ENCODE measurements at places on chromosomes 1 and 21. TPM values are rescaled to one million over a fixed set of nuclear protein-coding genes. Genes with fewer than 3 reads are reported as not detected.

GRCh38 chr1:223323491-223324484 lies 40.2 kb downstream of the SUSD4 start:
- no peak overlapping the region for H3K27ac ChIP-seq
- no peaks in the 10 kb centered on the region for H3K27me3 ChIP-seq
- no peaks in the 10 kb centered on the region for H3K36me3 ChIP-seq
- no peaks in the 10 kb centered on the region for H3K4me1 ChIP-seq

- no peak overlapping the region for H3K27ac ChIP-seq
- DNase-seq, result no peak
- H3K4me1 ChIP-seq, result peaks cover 13% of the 10 kb centered on the region
Observed at GRCh38 chr21:32132881-32133280, 146.0 kb downstream of the MIS18A start.

DNA sequence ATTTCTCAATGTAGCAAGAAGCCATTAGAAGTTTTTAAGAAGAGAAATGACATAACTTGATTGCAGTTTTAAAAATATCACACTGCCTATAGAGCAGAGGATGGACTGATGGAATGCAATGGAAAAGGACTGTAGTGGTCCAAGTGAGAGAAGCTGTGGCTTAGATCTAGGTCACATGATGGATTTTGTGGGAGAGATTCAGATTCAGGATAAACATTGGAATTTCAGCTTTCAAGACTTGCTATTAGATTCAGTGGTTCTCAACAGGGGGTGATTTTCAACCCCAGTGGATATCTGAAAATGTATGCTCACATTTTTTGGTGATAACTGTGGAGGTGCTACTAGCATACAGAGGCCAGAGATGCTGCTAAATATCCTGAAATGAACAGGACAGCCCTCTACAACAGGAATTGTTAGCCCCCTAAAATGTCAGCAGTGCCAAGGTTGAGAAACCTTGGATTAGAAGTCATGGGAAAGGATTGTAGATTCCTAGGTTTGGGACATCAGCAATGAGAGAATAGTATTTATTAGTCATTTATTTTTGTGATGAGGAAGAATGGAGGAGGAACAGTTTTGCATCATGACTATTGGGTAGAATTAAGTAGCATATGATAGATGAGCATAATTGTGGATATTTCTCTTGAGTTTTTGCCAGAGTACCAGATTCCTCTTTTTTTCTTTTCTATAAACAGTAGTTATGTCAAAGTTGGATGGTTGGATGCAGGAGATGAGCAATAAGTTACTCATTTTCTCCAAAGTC lies 30.1 kb upstream of the KCNK2 start:
- no peak overlapping the region for H3K4me3 ChIP-seq
- no peaks in the 10 kb centered on the region for H3K27me3 ChIP-seq
- DNase-seq, result no peak

DNA sequence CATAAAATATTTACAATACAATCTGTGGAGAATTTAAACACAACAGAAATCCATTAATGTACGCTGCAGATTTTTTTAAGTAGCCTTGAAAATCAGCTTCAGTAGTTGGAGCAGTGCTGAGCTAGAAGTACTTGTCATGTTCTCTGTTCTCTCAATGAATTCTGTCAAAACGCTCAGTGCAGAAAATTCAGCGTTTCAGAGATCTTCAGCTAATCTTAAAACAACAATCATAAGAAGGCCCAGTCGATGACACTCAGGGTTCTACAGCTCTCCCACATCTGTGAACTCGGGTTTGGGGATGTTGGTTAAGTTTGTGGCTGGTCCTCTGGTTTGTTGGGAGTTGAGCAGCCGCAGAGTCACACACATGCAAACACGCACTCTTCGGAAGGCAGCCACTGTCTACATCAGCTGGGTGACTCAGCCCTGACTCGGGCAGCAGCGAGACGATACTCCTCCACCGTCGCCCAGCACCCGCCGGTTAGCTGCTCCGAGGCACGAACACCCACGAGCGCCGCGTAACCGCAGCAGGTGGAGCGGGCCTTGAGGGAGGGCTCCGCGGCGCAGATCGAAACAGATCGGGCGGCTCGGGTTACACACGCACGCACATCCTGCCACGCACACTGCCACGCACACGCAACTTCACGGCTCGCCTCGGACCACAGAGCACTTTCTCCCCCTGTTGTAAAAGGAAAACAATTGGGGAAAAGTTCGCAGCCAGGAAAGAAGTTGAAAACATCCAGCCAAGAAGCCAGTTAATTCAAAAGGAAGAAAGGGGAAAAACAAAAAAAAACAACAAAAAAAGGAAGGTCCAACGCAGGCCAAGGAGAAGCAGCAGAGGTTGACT lies 161.2 kb downstream of the RUNX1 start:
- peak overlapping the region; percentile 50 for H3K4me3 ChIP-seq
- H3K27me3 ChIP-seq, result no peaks in the 10 kb centered on the region
- no peaks in the 10 kb centered on the region for H3K36me3 ChIP-seq
- peak overlapping the region; percentile 94 for H3K27ac ChIP-seq
- H3K4me1 ChIP-seq, result peaks cover 27% of the 10 kb centered on the region
- DNase-seq, result no peak

DNA sequence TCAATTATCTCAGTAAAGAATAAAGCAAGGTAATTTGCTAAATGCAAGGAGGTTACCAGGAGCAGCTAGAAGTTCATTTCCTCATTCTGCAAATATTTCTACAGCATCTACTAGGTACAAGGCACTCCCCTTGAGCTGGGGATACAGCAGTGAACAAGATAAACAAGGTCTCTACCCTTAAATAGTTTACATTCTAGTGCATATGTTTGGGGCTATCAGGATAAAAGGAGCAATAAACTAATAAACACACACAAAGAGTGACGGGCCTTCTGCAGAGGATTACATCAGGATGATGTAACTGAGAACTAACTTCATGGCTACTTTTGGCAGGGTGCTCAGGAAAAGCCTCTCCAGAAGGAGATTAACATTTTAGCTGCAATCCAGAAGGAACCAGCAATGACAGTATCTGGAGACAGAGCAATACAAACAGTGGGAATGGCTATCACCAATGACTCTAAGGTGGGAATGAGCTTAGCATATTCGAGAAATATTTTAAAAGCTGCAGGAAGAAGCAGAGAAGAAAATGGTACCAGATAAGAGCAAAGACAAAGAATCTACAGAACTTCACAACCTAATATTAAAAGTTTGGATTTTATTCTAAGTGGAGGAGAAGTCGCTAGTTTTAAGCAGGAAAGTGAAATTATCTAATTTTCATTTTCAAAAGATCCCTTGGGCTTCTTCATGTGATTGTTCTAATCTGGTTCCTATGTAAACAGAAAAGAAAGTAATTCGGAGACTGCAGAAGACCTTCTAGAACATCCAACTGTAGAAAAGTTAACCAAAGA lies 25.8 kb downstream of the TP53BP2 start:
- H3K27me3 ChIP-seq, result no peaks in the 10 kb centered on the region
- no peak for DNase-seq
- peaks cover 6% of the 10 kb centered on the region for H3K4me1 ChIP-seq
- H3K4me3 ChIP-seq, result no peak overlapping the region
- H3K36me3 ChIP-seq, result peaks cover 7% of the 10 kb centered on the region
- peak overlapping the region; percentile 53 for H3K27ac ChIP-seq

LAD1 gene
- total RNA-seq, result 17.8 TPM

RWDD3 gene
- total RNA-seq, result 18.5 TPM

OR2G6 gene
- not detected for total RNA-seq

WNT2B gene
- total RNA-seq, result 5.5 TPM

TRIM67 gene
- total RNA-seq, result 0.09 TPM

B4GALT2 gene
- total RNA-seq, result 13.6 TPM
